ENCODE measurements at places on chromosomes 5 and 9. TPM values are rescaled to one million over a fixed set of nuclear protein-coding genes. Genes with fewer than 3 reads are reported as not detected.

Gene ZCCHC7
- total RNA-seq: 6.9 TPM

Gene ARID3C
- 0.25 TPM for total RNA-seq

Gene PPP2R2B
- not detected for total RNA-seq

Gene FYB1
- not detected for total RNA-seq

Gene PAEP
- not detected for total RNA-seq

Gene NIM1K
- total RNA-seq: not detected

Gene IGFBPL1
- 0.13 TPM for total RNA-seq

Gene IQGAP2
- total RNA-seq: 3.2 TPM

Gene PDE6A
- total RNA-seq: under 0.01 TPM

Gene REXO4
- 13.3 TPM for total RNA-seq

Gene PCDHGA6
- total RNA-seq: 1.2 TPM

Gene SYK
- total RNA-seq: 0.13 TPM

Gene STING1
- total RNA-seq: 54.0 TPM

Gene ZNF883
- 0.38 TPM for total RNA-seq
